ENCODE measurements at places on chromosomes 5 and 9.

GRCh38 chr9:129878291-129878690 lies 43.0 kb downstream of the USP20 start:
- H3K4me1 ChIP-seq: no peaks in the 10 kb centered on the region
- H3K36me3 ChIP-seq: peaks cover 20% of the 10 kb centered on the region
- DNase-seq: no peak
- H3K4me3 ChIP-seq: no peak overlapping the region

GRCh38 chr9:4503103-4503502 lies 12.8 kb downstream of the SLC1A1 start:
- no peaks in the 10 kb centered on the region for H3K27me3 ChIP-seq
- DNase-seq: no peak
- no peak overlapping the region for H3K27ac ChIP-seq
- no peaks in the 10 kb centered on the region for H3K36me3 ChIP-seq
- H3K4me3 ChIP-seq: no peak overlapping the region

- no peak for DNase-seq
- no peak overlapping the region for H3K4me3 ChIP-seq
- peaks cover 6% of the 10 kb centered on the region for H3K36me3 ChIP-seq
- H3K27ac ChIP-seq: peak overlapping the region; percentile 62
- H3K27me3 ChIP-seq: no peaks in the 10 kb centered on the region
Observed at GRCh38 chr9:121675969-121676822, 24.8 kb downstream of the DAB2IP start.

- DNase-seq: no peak
- no peaks in the 10 kb centered on the region for H3K36me3 ChIP-seq
- no peak overlapping the region for H3K4me3 ChIP-seq
Observed at GRCh38 chr5:145479857-145480256, 355.3 kb downstream of the PRELID2 start.
